Activated T-cell treated with anti-CD3 and anti-CD28 coated beads for 1 hour (primary cell): ENCODE measurements at places on chromosomes 1 and 21.

- no peak for DNase-seq
These were observed 79.0 kb upstream of the HMGB4 start for GRCh38 chr1:33784876-33785275.

- peak; percentile 58 for DNase-seq
These were observed at the start of gene TRAF3IP3 for GRCh38 chr1:209755926-209756614. TRAF3IP3 (plus strand) TSS chr1:209756053; CDS start chr1:209760040, 3,987 bp downstream.

GRCh38 chr1:214002060-214002459 is 14.3 kb downstream of the PROX1 start:
- DNase-seq = no peak

DNA sequence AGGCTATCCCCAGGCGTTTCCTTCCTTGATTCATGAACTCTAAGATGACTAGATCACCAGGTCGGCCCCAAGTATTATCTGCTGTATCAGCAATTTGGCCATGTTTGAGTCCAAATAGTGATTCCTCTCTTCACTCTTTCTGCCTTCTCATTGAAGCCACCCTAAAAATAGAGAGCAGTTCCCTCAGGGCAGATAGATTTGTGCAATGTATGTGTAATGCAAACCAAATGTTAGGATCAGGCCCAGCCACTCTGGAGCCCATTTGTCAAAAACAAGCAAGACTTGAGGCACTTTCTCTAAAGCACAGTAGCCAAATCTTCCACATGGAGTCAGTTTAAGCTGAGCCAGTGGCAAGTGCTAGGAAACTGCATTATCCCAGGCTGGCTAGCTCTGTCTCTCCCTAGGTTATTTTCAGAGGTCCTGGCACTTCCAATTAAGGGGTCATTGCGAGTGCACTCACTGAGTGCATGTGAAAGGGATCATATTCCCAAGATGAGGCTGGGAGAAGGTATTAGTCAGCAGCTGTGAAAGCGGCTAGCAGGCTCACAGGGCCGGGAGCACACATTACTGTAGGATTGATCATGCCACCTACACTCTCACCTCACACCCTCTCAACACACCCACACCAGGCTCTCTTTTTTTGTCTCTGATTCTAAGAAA is 97.9 kb upstream of the RAB3GAP2 start:
- no peak for DNase-seq

- DNase-seq = no peak
These were observed 28.0 kb downstream of the PADI2 start for GRCh38 chr1:17091252-17091651.

DNA sequence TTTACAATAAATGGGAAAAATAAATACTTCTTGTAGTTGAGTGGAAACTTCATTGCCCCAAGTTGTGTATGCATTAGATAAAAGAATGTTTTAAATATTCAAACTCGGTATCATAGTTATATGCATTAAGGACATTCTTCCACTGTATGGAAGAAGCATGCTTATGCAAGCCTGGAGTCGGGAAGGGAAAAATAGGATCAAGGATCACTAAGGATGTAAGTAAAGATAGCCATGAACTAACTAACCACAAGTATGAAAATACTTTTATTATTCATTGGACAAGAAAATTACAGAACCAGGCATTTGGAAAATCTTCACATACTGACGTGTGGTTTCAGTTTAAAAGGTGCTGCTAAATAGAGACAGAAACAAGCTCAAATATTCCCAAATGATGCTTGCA is 26.9 kb upstream of the DPYD start:
- DNase-seq = no peak

- no peak for DNase-seq
These were observed 35.3 kb downstream of the CLIC6 start for GRCh38 chr21:34704119-34704518.

DNA sequence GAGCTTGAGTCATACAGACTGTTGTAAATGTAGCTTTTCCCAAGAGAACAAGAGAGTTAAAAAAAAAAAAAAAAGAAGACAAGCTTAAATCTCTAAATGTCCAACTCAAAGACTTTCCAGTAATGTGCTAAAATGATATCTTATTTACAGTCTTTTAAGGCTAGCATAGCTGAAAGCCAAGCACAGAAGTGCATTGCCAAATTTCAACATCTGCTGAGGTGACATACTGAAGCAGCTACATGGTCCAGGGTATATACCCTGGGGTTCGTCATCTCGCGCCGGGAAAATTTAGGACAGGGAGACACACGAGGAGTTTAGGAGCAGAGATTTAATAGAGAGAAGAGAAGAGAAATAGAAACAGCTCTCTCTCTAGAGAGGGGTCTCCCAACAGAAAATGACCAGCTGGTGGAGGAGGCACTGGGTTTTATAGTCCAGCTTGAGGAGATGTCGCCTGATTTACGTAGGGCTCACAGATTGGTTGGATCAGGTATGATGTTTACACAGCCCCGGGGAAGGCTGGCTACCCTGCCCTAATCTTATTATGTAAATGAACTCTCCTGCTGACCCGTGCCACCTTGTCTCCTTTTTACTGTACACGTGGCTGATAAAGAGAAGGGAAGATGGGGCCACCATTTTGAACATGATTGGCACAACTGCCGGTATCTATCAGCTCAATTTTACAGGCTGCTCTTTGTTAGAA is 172.7 kb downstream of the TRIM33 start:
- DNase-seq = no peak

DNA sequence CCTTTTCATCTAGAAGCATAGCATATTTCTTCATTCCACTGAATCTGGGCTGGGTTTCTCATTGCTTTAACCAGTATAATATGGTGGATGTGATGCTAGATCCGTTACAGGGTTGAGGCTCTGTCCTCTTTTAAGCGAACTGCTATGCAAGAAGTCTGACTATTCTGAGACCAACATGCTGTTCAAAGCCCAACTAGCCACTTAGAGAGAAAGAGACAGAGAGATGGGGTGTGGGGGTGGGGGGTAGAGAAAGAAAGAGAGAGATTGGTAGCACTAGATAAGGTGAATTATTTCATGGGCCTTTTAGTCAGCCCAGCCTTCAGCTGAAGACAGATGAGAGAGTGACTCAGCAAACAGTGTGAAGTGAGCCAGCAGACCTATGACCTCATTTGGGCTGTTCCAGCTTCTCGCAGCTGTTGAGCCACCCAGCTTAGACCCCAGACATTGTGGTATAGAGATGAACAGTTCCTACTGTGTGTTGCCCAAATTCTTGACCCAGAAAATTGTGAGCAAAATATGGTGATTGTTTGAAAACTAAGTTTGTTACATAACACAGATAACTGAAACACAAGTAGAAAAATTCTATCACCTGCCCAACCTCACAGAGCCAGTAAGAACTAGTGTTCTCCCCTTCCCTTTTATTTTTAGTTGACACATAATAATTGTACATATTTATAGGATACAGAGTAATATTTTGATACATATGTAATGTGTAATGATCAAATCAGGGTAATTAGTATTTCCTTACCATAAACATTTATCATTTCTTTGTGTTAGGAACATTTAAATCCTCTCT is 40.7 kb upstream of the PRKACB start:
- no peak for DNase-seq

DNA sequence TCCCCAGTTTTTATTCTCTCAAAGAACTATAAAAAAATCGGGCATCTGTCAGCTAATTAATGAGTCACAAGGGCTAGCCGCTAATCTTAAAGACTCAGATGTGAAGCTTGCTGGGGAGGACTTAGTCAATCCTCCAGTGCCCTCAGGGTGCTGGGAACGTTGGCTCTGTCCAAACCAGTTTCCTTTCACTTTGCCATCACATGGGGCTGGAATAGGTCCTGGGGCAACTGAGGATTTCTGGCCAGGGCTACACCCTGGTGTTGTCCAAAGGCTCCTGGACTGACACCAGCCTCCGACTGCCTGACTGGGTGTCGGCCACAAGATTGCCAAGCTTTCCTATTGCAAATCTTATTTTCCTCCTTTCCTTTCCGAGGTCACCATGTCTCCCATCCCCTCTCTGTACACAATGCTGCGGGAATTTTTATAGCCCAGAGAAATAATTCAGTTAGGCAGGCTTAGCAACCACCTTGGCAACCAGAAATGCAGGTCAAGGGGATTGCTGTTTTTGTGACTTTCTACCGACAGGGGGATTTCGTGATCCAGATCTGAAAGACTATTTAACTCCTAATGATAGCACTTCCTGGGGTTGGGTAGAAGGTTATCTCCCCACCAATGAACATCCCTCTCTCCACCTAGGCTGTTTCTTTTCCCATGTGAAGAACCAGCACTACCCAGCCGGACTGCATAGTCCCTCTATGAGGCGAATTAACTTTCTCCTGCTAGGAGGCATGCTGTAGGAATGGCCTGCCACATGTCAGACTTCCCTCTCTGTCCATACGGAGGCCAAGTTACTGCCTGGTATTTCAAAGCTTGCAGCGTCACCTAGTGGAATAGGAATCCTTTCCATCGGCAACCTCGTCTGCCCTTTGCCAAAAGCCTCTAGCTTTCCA is 29.9 kb upstream of the CTBS start:
- no peak for DNase-seq

- no peak for DNase-seq
These were observed 33.8 kb upstream of the MYOCOS start for GRCh38 chr1:171588230-171588629.

- DNase-seq = no peak
These were observed 11.2 kb downstream of the LAPTM5 start for GRCh38 chr1:30746212-30747032.

DNA sequence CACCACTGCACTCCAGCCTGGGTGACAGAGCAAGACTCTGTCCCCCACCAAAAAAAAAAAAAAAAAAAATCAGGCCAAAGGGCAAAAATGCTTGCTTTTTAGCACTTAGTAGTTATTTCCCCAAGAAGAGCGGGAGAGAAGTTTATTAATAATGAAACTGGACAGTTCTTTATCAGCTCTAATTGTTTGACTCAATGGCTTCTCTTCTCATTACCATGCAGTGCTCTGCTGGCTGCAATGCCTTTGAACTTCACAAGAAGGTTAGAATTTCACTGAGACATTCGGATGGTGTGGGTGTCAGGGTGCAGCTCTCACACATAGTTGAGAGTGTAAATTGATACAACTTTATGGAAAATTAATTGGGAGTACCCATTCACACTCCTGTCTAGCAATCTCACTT is 63.7 kb downstream of the EDARADD start:
- DNase-seq = no peak

GRCh38 chr1:83741348-83741747 is 257.6 kb downstream of the TTLL7 start:
- no peak for DNase-seq

DNA sequence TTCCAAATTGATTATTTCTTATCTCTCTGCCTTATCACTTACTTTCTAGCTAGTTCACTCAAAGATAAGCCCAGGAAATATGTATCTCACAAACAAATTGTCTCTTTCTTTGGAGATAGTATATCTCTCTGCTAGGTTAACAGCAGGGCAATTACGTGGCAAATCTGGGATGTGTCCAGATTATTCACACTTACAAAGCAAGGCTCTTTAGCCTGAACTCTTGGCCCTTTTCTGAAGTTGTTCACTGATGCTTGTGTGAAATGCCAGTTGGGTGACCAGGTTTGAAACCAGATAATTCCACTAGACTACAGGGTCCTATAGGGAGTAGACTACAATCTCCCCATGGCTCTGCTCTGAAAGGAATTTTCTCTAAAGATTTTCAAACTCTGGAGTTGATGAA is 30.8 kb upstream of the FAM78B start:
- DNase-seq = no peak

DNA sequence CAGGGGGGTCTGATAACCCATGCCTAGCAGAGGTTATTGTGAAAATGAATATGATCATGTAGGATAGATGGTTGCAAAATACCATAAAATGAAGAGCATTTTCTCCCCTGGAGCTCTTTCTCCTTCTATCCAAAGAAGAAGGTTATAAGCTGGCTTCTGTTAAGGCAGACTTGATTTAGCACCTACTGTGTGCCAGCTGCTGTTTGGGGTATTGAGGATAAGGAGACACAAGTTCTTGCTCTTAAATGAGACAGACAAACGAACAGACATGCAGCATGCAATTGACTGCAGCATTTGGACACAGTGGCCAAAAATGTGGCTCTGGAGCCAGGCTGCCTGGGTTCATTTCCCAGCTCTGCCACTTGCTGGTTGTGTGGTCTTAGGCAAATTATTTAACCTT is 39.8 kb upstream of the ID3 start:
- DNase-seq = no peak

GRCh38 chr1:43979528-43980254 is 681 bp downstream of the B4GALT2 start:
- DNase-seq = no peak

- DNase-seq = no peak
These were observed 288.8 kb downstream of the GPATCH2 start for GRCh38 chr1:217342105-217342504.

GRCh38 chr1:95039360-95040031 is 33.3 kb downstream of the ALG14 start:
- no peak for DNase-seq

- no peak for DNase-seq
These were observed 147.8 kb upstream of the PRMT6 start for GRCh38 chr1:106908689-106909088.

DNA sequence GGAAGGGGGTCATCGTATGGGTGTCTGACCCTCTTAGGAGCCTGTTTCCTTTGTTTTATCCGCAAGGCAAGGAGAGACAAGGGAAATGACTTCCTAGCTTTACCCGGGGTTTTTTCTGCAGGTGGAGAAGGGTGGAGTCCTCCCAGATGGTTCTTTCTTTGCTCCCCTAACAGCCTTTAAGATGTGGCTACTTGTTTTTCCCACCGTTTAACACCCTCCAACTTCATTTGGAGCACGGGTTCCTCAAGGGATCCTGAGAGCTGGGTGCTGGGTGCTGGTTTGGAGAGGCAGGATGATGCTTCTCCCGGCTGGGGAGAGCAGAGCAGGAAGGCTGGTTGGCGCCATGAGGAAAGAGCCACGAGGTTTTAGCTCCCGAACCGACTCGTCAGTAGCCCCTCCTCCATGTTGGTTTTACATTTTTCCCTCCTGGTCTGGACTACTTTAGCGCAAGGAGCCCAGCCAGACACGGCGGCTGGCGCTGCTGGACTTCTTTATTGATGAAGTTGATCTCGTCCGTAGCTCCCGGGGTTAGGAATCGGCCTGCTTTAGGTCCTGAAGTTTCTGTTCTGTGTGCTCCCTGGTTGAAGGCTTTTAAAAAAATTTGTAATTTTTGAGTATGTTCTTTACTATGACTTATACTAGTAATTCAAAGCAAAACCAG is 1.4 kb downstream of the UCK2 start:
- no peak for DNase-seq

DNA sequence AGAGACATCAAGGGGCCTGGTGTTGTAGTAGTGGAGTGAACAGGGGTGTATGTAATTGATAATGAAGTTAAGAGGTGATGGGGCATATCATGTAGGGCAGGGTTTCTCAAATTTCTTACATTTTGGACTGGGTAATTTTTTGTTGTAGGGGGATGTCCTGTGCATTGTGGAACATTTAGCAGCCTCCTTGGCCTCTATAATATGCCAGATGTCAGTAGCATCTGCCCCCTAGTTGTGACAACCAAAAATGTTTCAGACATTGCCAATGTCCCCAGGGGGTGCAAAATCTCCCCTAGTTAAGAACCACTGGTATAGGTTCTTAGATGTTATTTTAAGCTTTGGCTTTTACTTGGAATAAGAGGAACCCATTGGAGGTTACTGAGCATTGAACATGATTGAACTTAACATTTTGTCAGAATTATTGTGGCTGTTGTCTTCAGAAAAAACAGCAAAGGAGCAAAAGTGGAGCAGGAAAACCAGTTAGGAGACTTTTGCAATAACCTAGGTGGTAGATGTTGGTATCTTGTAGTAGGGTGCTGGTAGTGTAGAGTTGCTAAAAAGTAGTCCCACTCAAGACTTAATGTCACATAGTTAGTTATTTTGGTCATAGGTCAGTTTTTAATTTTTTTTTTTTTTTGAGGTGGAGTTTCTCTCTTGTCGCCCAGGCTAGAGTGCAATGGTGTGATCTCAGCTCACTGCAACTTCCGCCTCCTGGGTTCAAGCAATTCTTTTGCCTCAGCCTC is 6.2 kb downstream of the ZNF326 start:
- no peak for DNase-seq

- no peak for DNase-seq
These were observed 730 bp downstream of the CDC42SE1 start for GRCh38 chr1:151058692-151059091.
